COR-L47 (cell line): ENCODE measurements at places on chromosomes 11 and 22.

- DNase-seq, result no peak
Measured at GRCh38 chr11:58762284-58763119, 30.8 kb upstream of the GLYAT start.

DNA sequence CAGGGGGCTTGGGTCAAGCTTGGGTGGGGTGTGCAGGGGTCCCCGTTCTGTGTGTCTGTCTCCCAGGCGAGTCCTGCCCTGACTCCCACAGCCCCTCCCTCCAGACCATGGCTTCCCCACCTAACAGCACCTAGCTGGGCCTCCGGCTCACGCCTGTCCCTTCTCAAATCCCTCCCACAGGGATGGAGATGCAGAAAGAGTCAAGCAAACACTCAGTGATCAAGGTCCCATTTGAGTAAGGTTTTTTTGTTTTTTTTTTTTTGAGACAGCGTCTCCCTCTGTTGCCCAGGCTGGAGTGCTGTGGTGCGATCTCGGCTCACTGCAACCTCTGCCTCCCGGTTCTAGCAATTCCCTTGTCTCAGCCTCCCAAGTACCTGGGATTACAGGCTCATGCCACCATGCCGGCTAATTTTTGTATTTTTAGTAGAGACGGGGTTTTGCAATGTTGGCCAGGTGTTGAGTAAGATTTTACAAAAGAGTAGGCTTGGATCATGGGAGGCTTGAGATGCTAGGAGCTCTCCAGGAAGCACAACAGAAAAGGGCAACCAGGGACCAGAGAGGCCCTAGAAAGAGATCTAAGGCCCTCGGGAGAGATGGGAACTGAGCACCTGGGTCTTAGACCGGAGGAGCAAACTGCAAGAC is 5.7 kb downstream of the APOBEC3D start:
- DNase-seq, result no peak

GRCh38 chr22:41668971-41669911 is 19.4 kb downstream of the SNU13 start:
- no peak for DNase-seq

GRCh38 chr11:96075532-96075959 is 151.6 kb upstream of the MTMR2 start:
- no peak for DNase-seq
